ENCODE measurements at places on chromosomes 7 and 10. TPM values are rescaled to one million over a fixed set of nuclear protein-coding genes. Genes with fewer than 3 reads are reported as not detected.

- no peak for DNase-seq
Measured at GRCh38 chr10:124217031-124217430, 123.6 kb upstream of the CHST15 start.

GRCh38 chr7:46147871-46148270, 226.8 kb upstream of the IGFBP3 start:
- peak; percentile 25 for DNase-seq

- DNase-seq, result no peak
Measured at GRCh38 chr7:68362745-68363518, 1235.3 kb upstream of the AUTS2 start.

ASZ1 gene
- total RNA-seq, result not detected

LIPF gene
- not detected for total RNA-seq

SLC39A12 gene
- total RNA-seq, result not detected

IKZF1 gene
- under 0.01 TPM for total RNA-seq

DNA sequence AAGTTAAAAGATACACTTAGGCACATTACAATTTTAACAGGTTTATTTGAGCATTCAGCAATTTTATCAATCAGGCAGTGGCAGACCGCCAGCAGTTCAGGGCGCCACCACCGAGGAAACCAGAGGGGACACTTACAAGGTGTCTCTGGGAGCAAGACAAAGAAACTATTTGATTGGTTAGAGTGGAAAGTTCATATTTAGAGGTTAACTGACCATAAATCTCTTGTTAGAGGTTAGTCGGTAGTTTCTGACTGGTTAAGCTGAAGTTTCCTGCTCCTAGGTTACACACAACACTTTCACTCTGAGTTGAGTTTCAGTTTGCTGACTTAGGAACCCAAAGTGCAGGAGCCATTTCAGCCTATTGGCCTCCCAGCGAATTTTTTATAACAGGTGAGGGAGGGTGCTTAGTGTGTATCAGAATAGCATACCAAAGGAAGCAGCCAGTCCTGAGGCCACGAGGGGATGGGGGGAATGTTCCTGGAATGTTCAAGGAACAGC, 10.8 kb upstream of the PVRIG start:
- DNase-seq, result no peak

DNA sequence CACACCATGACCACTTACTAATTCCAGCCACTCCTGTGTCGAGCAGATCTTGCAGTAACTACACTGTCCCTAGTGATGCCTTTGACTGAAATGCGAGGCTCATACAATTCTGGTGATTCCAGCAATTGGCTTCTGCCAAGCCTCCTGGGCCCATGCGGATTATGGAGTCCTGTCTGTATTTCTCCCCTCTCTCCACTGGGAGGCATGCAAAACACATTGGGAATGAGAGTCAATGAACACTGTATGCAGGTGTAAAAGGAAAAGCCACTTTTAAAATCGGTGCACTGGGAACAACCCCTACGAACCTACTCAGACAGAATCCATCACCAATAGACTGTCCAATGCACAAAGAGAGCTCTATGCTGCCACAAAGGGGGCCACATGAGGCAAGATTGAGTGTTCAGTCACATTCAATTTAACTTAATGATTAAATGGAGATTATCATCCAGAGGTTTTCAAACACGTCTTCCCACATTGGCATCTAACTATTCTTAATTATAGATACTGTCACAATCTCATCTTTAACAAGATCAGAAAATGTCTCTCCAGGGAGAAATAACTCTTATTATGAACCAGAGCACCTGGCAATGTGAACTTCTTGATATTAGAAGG, 550.6 kb downstream of the GLRX3 start:
- DNase-seq, result peak; percentile 1

ZPBP gene
- not detected for total RNA-seq
